ENCODE measurements at places on chromosomes 2 and 18.

DNA sequence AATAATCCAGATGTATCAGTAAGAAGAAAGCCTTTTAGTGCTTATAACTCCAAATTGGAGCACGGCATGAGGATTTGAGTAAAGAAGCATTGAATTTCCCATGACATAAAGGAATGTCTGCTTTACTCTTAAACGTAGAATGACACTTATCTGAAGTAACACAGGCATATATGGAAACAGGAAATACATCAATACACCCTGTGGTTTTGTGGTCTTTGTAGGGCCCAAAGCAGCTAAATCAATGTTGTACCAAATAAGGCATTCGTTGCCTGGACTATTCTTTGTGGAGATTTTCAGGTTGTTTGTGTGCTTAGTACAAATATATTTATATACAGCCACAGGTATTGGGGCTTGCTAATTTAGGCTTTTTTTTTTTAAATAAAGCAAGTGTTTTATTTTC, 660.5 kb downstream of the LRRTM4 start:
- no peak for DNase-seq

DNA sequence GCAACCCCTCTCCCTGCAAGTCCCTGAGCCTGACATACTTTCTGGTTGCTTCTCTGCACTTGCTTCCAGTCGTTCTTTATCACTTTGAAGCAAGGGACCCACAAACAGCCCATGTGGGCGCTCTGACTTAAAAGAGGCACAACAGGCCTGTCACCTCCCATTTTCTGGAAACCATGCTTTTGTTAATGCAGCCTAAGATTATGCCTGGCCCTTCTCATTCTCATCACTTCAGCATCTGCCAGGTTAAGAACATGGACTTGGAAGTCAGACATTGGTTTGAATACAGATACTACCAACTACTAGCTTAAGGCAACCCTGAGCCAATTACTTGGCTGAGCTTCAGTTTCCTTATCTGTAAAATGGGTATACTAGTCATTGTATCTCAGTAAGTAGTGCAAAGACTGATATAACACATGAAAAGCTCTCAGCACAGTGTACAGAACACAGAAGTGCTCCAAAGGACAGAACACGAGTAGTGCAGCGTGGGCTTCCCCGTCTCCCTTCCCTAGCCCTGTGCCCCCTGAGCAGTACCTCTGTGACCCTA, 141.4 kb downstream of the TNS1 start:
- no peak for DNase-seq

DNA sequence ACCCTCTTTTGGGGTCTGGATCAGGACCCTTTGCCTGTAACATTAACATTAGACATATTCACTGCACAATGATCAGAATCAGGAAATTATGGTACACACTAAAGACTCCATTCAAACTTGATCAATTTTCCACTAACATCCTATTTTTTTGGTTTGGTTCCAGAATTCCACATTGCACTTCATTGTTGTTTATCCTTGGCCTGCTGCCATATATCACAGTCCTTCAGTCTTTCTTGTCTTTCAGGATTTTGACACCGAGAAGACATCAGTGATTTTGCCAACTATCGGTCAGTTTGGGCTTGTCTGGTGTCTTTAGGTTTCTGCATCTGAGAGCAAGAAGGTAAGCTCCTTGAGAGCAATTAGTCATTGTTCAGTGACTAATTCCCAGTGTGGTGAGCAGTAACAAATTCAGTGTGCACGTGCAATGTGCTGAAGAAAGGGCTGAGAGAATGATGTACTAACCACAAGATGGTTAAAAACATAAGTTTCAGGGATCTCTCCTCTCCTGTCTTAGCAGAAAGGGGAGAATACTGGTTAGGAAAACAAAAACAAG, 23.5 kb downstream of the MARCHF4 start:
- DNase-seq, result no peak

GRCh38 chr2:204505946-204506345, 39.3 kb upstream of the PARD3B start:
- DNase-seq, result no peak

GRCh38 chr2:189799531-189799930, 15.3 kb downstream of the PMS1 start:
- DNase-seq, result no peak
